ENCODE measurements at places on chromosomes 12 and 14. TPM values are rescaled to one million over a fixed set of nuclear protein-coding genes. Genes with fewer than 3 reads are reported as not detected.

The PMEL gene
- total RNA-seq, result 6.3 TPM

The KRT4 gene
- total RNA-seq, result 0.29 TPM

The ABCC9 gene
- 0.16 TPM for total RNA-seq

The SERPINA10 gene
- 2.6 TPM for total RNA-seq

The TM9SF1 gene
- 56.2 TPM for total RNA-seq

The TEAD4 gene
- 24.5 TPM for total RNA-seq

The PROX2 gene
- not detected for total RNA-seq

The GNG2 gene
- 8.8 TPM for total RNA-seq

GRCh38 chr12:93827669-93828068 is 150.5 kb downstream of the CRADD start:
- DNase-seq, result no peak

GRCh38 chr12:32379667-32380066 is 19.7 kb upstream of the FGD4 start:
- no peak for DNase-seq

- no peak for DNase-seq
These were observed 281.0 kb upstream of the RGS6 start for GRCh38 chr14:71651228-71651627.

DNA sequence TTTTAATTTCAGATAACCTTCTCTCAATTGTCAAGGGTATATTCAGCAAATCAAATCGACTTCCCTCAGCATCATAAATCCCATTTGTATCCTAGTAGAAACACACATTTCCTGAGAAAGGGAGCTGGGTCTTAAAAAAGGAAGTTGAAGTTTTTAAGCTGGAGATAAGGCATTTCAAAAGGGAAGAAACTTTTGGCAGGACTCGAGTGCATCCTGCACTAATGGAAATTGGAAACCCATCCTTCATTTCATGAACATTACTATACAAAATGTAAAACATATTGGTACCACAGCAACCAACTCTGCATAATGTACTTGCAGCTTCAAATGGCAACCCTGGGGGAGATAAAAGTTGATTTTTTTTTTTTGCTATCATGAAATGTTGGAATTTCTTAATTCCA is 23.7 kb upstream of the TMCC3 start:
- DNase-seq, result no peak

- peak; percentile 59 for DNase-seq
These were observed 30.2 kb upstream of the CIPC start for GRCh38 chr14:77067632-77068516.

- no peak for DNase-seq
These were observed 307.3 kb upstream of the DIO3 start for GRCh38 chr14:101253948-101254347.

- DNase-seq, result no peak
These were observed 310.1 kb downstream of the SYT1 start for GRCh38 chr12:79174626-79175025.

DNA sequence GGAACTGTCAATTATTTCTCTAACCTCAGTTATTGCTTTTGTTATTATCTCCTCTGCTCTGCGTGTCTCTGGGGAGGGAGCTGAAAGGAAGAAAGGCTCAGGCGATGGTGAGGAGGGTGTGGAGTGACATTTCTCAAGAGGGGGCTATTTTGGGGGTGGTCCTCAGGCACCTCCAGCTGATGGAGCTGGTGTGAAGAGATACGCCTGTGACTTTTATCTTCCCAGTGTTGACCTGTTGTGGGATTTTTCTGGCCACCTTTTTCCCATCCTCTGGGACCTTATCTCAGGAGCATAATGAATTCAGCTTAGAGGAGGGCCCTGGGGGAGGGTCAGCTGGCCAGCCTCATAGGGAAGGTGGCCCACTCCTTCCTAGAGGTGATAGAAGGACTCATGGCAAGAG is 26.4 kb downstream of the KCNA5 start:
- DNase-seq, result no peak

GRCh38 chr14:70926235-70926830 is 19.1 kb downstream of the PCNX1 start:
- no peak for DNase-seq

- no peak for DNase-seq
These were observed 322 bp downstream of the SLC39A9 start for GRCh38 chr14:69398818-69399210.

GRCh38 chr12:16324772-16325171 is 22.7 kb upstream of the MGST1 start:
- no peak for DNase-seq

DNA sequence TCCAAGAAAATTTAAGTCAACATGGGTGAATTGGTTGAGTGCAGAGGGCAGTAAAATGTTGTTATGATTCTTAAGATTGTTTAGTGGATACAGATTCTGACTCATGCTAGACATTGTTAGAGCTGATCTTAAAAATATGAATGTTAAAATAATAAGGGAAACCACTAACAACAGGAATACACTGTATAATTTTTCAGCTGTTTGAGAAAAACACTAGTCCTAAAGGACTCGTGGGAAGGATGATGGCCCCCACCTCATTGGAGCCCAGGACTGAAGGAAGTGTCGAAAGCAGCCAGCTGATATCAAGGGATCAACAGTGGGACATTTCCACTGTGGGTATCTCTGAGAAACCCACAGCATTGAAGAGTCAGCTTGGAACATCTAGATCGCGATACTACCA is 82.9 kb upstream of the SCAF11 start:
- DNase-seq, result no peak

GRCh38 chr14:26974965-26975364 is 377.1 kb upstream of the NOVA1 start:
- no peak for DNase-seq

GRCh38 chr12:3041558-3042164 is 35.5 kb upstream of the TSPAN9 start:
- peak; percentile 63 for DNase-seq

DNA sequence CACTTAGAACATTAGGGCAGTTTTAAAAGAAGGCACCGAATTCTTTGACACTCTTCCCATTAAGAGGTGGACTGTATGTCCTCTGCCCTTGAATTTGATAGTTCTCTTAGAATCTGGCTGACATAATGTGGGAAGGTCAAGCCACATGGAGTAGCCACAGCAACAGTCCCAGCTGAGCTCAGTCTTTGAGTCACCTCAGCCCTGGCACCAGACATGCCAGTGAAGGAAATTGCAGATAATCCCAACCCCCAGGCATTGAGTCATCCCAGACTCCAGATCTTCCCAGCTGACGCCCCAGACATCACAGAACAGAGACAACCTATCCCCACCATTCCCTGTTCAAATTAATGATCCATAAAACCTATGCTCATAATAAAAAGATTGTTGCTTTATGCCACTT is 83.4 kb downstream of the GTF2A1 start:
- no peak for DNase-seq

GRCh38 chr14:101257551-101257950 is 303.7 kb upstream of the DIO3 start:
- no peak for DNase-seq

DNA sequence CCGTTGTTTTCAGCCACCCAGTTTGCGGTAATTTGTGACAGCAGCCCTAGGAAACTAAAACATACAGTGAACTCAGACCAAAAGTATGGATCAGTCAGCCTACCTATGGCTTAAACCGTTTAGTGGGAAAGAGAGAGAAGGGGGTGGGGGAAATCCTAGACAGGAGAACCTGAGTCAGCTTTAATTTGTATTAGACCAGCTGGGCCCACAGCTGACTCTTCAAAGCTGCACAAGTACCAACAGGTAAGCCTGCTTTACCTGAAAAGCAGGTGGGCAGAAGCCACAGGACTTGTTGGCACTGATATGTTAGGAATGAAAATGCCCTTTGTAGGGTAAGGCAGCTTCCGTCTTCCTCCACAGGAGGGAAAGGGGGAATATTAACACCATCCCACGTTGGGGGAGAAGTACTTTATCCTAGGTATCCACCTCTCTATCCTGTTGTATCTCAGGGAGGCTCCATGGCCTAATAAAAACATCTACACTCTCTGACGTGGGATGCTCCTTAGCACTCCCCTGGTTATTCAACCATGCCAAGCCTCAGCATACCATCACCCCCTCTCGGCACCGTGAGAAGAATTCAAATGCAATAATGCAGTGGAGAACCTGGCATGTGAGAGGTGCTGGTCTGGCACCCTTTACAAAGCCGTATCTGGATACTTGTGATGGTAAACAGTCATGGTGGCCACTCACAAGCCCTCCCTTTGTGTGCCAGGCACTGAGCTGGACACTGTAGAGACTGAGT is 70.3 kb downstream of the STON2 start:
- DNase-seq, result no peak

GRCh38 chr12:38113991-38114390 is 202.6 kb upstream of the ALG10B start:
- no peak for DNase-seq
